Stimulated activated CD8-positive, alpha-beta memory T cell treated with anti-CD3 and anti-CD28 coated beads, Interleukin-4, amount 100 ng/mL, for 1 hour (primary cell): ENCODE measurements at places on chromosomes 6 and 20.

GRCh38 chr6:151400473-151400872 is 9.1 kb upstream of the ZBTB2 start:
- no peak for DNase-seq

DNA sequence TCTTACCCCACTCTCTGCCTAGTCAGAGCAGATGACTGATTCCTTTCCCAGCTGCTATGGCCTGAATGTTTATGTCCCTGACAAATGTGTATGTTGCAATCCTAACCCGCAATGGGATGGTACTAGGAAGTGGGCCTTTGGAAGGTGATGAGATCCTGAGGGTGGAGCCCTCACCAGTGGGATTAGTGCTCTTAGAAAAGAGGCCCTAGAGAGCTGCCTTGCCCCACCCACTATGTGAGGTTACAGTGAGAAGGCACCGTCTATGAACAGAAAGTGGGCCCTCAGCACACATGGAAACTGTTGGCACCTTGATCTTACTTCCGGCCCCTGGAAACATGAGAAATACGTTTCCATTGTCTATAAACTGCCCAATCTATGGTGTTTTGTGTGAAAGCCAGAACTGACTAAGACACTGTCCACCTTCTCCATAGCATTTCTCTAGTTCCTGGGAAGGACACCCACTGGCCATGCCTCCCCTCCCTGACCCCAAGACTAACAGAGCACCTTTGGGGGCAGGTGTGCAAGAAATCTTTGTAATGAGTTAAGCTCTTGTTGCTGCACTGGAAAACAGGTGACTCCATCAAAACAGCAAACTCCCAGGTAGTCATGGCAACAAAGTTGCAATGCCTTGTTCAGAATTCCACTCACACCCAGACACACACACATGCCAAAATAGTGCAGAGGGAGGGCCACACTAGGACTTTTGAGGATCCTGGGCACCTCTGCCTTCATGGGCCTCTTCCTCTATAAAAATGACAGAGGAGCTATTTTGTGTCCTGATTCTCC is 16.2 kb downstream of the GABRR2 start:
- DNase-seq = no peak

- no peak for DNase-seq
Observed at GRCh38 chr6:87968435-87969278, 79.0 kb upstream of the SPACA1 start.

- no peak for DNase-seq
Observed at GRCh38 chr6:90083891-90084290, 189.6 kb downstream of the GJA10 start.

- no peak for DNase-seq
Observed at GRCh38 chr6:78300885-78301284, 566.5 kb upstream of the IRAK1BP1 start.

- no peak for DNase-seq
Observed at GRCh38 chr6:159720708-159721107, 6.6 kb upstream of the WTAP start.

DNA sequence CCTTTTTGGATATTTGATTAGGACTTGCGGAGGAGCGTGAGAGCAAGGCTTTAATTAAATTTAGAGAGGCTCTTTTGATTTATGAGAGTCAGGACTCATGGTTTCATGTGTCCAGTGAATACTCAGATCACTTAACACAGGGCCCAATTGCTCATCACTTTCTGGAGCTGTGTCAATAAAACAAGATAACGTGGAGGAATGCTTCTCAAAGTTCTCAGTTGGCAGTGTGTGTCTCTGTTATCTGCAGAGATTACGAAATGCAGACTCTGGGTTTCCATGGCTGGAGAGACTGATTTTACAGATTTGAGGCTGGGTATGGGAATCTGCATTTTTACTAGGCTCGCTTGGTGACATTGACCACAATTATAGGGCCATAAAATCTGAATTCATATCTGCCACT is 335.8 kb upstream of the FLRT3 start:
- DNase-seq = no peak

DNA sequence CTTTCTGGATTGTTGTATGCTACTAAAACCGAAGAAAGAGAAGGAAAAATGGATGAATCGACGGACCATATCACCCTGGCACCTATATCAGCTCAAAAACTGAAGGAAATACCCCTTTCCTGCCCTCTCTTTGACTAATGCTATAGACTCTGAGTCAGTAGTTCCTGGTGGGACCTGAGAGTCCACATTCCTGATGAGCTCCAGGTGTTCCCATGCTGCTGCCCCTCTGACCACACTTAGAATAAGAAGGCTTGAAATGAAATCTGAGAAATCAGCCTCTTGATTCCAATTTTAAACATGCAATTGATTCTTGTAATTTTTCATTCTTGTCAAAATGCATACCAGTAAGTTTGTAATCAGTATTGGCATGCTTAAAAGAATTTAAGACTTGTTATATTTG is 75.2 kb downstream of the PRL start:
- no peak for DNase-seq

DNA sequence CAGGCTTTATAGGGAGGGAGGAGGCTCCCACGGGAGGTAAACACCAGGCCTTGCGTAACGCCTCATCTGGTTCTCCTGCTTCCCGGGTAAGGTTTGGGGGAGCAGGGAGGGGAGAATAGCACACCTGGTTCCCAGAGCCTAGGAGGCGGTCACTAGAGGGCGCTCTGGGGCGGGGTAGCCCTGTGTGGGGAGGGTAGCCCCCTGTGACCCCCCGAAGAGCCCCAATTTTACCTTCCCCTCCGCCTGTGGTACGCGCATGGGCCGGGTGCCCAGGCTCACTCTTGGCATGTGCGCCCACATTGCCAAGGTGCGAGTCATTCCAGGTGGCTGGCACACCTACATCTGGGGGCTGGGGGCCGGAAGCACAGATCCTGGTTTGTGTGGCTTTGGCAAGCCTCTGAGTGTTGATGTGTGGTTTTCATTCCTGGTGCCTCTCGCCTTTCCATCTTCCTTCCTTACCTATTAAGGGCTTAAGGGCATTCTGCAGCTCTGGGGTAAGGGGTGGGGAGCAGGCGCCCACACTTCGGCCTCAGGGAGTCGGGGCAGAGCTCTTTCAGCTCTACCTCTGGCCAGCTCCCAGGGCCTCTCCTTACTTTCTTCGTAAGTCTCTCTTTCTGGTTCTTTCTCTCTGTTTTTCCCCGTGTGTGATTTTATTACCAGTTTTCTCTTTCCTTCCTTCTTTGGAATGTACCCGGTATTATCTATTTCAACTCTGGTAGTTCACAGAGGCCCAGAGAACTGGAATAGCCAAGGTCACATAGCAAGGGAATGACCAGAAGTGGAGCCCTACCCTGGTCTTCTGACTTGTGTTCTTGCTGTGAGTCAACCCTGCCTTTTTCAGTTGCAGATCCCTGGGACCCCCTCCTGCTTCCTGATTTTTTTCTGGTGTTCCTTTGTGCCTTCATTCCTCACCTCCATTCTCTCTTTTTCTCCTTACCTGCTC is 492 bp upstream of the RNF39 start:
- DNase-seq = no peak

DNA sequence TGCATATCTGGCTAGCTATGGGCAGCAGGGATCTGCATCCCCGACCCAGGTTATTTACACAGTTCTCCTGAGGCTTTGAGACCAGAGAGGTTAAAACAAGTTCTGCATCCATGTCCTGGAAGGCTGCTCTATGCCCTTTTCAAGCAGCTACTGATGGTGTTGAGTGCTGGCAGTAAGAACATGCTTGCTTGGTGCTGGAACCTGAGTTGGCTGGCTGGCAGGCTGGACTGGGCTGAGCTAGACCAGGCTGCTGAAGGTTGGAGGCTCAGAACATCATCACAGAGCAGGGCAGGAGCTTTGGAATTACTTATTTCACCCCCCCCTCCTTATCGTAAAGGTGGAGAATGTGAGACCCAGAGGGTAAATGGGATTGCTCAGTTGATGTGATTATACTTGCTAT is 16.9 kb upstream of the LRFN2 start:
- no peak for DNase-seq

DNA sequence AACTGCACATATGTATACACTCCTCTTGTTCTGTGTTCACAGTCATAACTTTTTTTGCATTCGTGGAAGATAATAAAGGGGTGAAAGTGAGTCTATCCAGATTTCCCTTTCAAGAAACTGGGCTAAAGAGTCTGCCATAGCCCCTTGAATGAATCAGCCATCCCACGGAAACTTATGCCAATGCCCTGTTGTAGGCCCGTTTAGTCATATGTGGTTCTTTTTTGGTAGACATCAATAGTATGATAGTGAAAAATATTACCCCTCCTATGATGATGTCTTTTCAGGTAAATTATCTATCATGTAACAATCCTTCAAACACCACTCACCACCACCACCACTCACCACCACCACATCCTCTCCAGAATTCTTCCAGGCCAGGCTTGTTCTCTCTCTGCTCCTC is 99.9 kb upstream of the MYLIP start:
- DNase-seq = no peak

DNA sequence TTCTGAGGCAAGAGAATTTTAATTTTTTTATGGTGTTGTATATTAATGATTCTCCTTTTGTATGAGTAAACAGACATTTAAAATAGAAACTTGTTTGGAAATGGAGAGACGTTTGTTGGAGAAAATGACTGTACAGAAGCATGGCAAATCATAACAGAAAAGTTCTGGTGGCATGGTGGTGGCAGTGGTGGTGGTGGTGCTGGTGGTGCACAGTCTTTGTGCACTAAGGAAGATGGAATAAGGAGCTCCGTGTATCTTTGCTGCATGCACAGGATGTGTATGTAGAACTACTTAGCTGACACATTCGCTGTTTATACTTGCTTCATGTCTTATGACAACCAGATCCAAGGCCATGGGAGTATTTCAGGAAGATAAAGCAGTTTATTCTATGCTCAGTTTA is 294.9 kb downstream of the UTRN start:
- DNase-seq = no peak

- DNase-seq = no peak
Observed at GRCh38 chr6:161035182-161035980, 43.8 kb downstream of the MAP3K4 start.

DNA sequence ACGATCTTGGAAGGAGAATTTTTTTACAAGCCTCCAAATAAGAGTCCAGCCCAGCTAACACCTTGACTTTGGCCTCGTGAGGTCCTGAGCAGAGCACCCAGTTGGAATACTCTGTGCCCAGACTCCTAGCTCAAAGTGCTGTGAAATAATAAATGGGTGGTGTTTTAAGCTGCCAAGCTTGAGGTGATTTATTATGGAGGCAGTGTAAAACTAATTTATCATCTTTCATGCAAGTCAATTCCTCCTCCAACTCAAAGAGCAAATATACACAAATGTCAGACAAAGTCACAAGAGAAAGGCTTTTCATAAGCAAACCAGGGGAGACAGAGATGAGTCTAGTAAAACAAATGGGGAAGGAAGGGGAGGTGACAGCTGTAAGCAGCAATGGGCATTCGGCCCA is 12.7 kb downstream of the ABT1 start:
- DNase-seq = no peak

GRCh38 chr20:822651-823573 is 10.6 kb upstream of the FAM110A start:
- DNase-seq = no peak

GRCh38 chr6:89066940-89067646 is 13.5 kb upstream of the PNRC1 start:
- no peak for DNase-seq

GRCh38 chr6:47414423-47415167 is 63.0 kb upstream of the CD2AP start:
- no peak for DNase-seq

DNA sequence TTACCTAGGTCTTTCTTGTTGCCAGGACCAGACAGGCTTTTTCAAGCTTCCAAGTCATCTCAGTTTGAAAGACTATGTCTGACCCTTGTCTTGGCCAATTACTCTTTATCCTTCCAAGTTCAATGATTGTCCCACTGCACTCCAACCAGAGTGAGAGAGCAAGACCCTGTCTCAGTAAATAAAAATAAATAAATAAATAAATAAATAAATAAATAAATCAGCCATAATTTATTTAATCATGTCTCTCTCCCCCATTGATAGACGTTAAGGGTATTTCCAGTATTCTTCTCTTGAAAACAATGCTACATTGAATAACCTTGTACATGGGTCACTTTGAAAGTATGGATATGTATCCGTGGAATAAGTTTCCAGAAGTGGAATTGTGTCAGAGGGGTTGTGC is 83.2 kb downstream of the PTPRA start:
- DNase-seq = no peak

GRCh38 chr20:41692479-41693135 is 74.4 kb upstream of the CHD6 start:
- peak; percentile 57 for DNase-seq
